ENCODE measurements at places on chromosomes 6 and 20.

DNA sequence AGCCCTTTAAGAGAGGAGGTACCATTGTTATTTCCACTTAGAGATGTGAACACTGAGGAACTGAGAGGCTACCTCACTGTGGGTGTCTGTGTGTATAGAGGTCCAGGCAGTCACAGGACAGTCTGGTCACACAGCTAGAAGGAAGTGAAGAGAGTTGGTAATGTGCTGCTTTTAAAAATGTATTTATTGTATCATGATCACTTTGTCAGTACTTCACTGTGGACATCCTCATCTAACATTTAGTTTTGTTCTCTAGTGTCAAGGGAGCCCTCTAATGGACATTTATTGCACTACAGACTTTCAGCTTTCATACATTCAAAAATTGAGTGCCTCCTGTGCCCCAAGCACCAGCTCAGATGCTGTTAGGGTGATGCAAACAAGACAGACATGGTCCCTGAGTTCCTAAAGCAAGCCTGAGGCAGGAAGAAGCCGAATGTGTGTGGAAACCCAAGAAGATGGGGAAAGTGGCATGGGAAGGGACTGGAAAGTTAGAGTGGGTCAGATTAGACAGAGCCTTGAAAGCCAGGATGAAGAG is 123.0 kb downstream of the SLC16A10 start:
- DNase-seq, result no peak

DNA sequence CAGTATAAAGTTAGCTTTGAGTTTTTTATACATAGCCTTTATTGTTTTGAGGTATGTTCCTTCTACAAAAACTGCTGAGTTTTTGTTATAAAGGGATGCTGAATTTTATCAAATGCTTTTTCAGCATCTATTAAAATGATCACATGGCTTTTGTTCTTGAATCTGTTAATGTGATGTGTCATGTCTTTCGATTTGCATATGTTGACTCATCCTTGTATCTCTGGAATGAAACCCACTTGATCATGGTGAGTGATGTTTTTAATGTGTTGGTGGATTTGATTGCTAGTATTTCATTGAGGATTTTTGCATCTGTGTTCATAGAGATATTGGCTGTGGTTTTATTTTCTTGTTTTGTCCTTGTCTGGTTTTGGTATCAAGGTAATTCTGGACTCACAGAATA is 24.7 kb upstream of the BLCAP start:
- DNase-seq, result no peak

- no peak for DNase-seq
Measured at GRCh38 chr6:142835787-142836535, 109.0 kb downstream of the HIVEP2 start.

DNA sequence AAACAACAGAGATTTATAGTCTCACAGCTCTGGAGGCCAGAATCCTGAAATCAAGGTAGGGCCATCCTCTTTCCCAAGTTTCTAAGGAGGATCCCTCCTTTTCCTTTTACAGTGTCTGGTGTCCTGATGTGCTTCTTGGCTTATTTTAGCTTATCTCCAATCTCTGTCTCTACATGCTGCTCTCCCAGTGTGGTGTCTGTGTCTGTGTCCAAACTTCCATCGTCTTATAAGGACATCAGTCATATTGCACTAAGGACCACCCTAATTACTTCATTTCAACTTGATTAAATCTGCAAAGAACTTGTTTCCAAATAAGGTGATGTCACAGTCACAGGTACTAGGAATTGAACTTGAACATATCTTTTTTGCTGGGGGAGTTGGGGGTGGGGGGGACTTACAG is 529.6 kb downstream of the DHX35 start:
- DNase-seq, result no peak

DNA sequence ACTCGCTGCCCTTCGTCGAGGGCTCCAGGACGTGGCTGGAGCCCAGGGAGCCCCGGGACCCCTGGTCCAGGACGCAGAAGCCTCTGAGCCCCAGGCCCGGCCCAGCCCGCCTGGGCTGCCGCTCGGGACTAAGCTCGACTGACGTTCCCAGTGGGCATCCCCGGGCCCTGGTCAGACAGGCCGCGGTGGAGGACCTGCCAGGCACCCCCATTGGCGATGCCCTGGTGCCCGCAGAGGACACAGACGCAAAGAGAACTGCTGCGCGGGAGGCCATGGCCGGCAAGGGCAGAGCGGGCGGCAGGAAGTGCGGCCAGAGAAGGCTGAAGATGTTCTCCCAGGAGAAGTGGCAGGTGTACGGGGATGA is 28.9 kb downstream of the ZNF831 start:
- no peak for DNase-seq

DNA sequence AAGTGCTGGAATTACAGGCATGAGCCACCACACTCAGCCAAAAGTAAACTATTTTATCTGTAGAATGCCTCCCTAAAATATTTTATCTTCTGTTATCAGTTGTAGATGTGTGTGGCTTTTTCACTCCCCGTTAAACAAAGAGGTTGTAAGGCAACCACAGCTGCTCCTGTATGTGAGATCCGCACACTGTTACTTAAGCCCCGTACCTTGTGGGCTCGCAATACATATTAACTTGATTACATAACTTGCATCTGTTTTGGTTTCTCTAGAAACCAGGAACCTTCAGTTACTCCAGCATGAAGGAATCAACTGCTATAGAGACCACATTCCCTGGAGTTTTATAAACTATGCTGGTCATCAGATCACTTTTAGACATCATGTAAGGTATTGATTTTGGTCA is 420.1 kb upstream of the SLC35B3 start:
- no peak for DNase-seq

DNA sequence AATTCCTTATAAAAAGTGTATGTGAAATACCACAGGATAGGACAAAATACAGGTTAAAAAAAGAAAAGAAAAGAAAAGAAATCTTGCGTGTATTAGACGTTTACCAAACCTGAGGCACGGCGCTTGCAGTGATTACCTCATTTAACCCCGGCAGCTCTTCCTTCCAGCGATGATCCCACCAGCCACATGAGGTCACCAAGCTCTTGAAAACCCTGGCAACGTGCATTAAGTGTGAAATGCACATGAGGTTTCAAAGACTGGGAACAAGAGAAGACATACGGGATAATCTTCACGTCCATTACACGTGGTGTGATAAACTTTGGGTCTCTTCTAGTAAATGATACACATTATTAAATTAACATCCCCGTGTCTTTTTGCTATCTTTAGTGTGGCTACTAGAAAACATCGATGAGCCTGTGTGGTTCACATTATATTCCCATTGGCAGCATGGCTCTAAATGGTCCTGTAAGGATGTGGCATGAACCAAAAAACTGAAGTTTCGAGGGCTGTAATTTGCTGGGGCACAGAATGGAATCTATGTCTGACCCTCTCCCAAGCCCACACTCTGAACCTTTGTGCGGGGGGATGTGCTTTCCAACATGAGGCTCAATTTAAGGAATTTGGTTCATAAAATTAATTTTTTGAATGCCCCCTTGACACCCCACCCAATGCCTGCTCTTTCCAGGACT is 59.2 kb upstream of the THBS2 start:
- DNase-seq, result no peak

DNA sequence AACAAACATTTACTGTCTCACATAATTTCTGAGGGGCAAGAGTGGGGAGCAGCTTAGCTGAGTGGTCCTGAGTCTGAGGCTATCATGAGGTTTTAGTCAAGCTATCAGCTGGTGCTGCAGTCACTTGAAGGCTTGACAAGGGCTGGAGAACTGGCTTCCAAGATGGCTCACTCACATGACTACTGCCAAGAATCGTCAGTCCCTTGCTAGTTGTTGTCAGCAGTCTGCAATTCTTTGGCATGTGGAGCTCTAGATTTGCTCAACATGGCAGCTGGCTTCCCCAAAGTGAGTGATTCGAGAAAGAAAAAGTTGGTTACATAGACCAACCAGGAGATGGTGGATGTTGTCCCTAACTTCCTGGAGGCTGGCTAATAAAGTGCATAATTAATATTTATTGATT is 2.8 kb upstream of the LRRC1 start:
- DNase-seq, result no peak
